Karpas-422 (cell line): ENCODE measurements at places on chromosomes 1 and 21.

DNA sequence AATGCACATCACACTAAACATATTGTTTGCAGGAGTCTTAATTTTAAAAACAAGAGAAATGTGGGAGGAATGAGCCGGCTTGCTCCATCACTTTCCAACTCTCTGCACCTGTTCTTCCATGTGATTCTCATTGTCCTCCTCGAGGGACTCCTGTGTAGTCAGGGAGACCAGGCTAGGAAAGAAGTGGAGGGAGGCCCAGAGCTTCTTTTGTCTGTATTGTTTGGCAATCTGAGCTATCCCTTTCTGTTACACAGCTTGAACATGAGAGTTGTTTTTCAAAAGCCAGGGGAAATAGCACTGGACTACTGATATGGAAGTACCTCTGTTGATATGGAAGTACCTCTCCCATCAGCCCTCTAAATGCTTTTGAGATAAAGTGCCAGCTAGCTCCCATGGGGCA, 18.8 kb upstream of the LRRC8D start:
- no peak for DNase-seq
- no peak overlapping the region for H3K4me3 ChIP-seq
- no peaks in the 10 kb centered on the region for H3K27me3 ChIP-seq
- H3K36me3 ChIP-seq = no peaks in the 10 kb centered on the region
- peaks cover 10% of the 10 kb centered on the region for H3K4me1 ChIP-seq

- H3K27me3 ChIP-seq = no peaks in the 10 kb centered on the region
- H3K4me1 ChIP-seq = peaks cover 16% of the 10 kb centered on the region
Measured at GRCh38 chr1:150551784-150552127, 2.5 kb downstream of the ADAMTSL4 start.

GRCh38 chr1:169487133-169487532, 1.4 kb upstream of the SLC19A2 start:
- H3K4me3 ChIP-seq = no peak overlapping the region
- peaks cover 3% of the 10 kb centered on the region; the same call in 1 of the 2 replicates for H3K27me3 ChIP-seq
- DNase-seq = no peak
- peaks cover 13% of the 10 kb centered on the region for H3K4me1 ChIP-seq
- no peak overlapping the region for H3K27ac ChIP-seq

DNA sequence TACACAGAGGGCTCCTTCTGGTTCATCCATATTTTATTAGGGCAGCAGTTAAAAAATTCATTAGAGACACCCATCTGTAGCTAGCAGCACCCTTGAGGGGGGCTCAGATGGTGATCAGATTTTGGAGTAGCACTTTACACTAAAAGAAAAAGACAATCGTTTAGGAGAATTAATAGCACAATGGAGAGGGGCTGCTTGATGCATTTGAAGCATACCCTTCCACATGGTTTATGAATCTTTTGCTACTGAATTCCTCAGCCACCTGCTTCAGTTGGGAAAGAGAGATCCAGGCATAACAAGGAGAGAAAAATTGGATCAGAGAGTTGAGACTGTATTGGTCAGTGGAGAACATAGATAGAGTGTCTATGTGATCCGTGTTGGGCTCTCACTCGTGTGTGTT, 54.4 kb downstream of the DISC1 start:
- no peak for DNase-seq
- no peak overlapping the region for H3K27ac ChIP-seq
- H3K27me3 ChIP-seq = no peaks in the 10 kb centered on the region
- no peak overlapping the region for H3K4me3 ChIP-seq

DNA sequence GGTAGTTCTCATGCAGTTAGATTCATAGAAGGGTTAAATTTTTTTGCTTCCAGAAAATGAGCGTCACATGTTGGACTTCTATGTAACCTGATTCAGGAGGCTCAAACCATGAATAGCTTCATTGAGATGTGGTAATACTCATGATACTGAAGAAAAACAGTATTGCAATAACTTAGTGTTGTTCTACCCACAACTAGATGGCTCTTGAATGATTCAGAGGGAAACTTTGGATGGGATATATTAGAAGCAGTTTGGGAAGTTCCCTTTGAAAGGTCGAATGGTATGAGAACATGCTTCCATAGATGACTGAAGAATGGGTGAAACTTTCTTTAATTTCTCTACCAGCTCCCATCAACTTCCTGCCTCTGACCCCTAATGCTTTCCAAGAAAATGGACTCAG, 211.7 kb upstream of the PTGFR start:
- H3K36me3 ChIP-seq = no peaks in the 10 kb centered on the region
- no peak overlapping the region for H3K4me3 ChIP-seq
- no peaks in the 10 kb centered on the region for H3K27me3 ChIP-seq
- no peak overlapping the region for H3K27ac ChIP-seq
- DNase-seq = no peak

GRCh38 chr1:225820522-225821120, 10.7 kb downstream of the EPHX1 start:
- no peaks in the 10 kb centered on the region for H3K36me3 ChIP-seq
- no peak for DNase-seq
- no peak overlapping the region for H3K27ac ChIP-seq
- H3K27me3 ChIP-seq = no peaks in the 10 kb centered on the region
- H3K4me3 ChIP-seq = no peak overlapping the region

DNA sequence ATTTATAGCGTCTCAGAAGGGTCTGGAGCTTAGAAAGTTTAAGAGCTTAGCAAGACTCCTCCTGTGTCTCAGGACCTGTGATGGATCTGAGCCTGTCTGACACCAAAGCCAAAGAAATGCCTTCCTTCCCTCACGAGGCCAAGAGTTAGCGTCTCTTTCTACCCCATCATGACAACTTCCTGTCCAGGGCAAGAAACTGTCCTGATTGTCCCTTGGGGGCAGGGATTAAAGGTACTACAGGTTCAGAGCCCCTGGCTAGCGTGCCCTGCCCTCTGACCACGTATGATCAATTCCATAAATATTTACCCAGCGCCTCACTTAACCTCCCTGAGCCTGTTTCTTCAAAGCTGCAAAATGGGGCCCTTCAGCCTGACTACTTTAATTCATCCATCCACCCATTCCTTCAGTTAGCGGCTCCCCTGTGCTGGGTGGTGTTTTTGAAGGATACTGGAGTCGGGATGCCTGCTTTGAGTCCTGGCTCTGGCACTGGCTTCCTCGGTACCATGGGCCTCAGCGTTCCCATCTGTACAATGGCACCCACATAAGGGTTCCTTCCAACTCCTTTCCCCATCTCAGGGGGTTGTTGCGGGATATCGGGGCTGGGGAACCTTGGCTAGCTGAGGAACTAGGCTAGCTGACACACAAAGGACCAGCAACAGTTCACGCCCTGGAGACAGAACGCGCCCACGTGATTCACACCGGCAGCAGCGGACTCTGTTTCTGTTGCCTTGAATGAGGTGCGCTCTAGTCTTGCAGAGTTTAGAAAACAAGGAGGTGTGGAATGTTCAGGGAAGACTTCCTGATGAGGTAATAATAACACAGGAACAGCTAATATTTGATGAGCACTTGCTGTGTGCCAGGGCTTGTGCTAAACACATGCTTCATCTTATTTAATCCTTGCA, 23.0 kb upstream of the EPHA2 start:
- no peaks in the 10 kb centered on the region for H3K36me3 ChIP-seq
- no peak overlapping the region for H3K27ac ChIP-seq
- H3K4me3 ChIP-seq = no peak overlapping the region
- no peaks in the 10 kb centered on the region for H3K4me1 ChIP-seq
- no peak for DNase-seq
- H3K27me3 ChIP-seq = no peaks in the 10 kb centered on the region

DNA sequence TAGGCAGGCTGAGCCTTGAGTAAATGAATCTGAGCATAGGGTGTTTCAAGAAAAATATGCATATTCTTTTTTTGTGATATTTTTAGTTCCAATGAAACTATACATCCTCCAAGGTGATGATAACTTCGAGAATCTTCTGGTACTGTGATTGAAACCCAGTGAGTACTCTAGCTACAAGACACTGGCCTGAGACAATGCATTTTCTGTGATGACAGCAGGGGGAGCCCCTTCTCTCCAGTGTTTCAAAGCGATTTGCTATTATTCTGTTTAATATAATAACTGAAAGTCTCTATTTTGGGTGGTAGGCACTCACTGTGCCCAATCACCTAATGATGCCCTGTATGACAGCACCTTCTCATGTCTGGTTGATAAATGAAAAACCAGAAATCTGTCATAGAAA, 12.1 kb downstream of the IRF2BP2 start:
- peaks cover 45% of the 10 kb centered on the region for H3K4me1 ChIP-seq
- no peaks in the 10 kb centered on the region for H3K36me3 ChIP-seq
- H3K27ac ChIP-seq = no peak overlapping the region

GRCh38 chr1:82330330-82330729, 529.6 kb downstream of the ADGRL2 start:
- H3K27ac ChIP-seq = no peak overlapping the region
- H3K4me3 ChIP-seq = no peak overlapping the region
- no peaks in the 10 kb centered on the region for H3K27me3 ChIP-seq
- DNase-seq = no peak
- H3K4me1 ChIP-seq = no peaks in the 10 kb centered on the region
